ENCODE measurements at places on chromosomes 4 and X.

- DNase-seq = no peak
These were observed 3.1 kb upstream of the ELOVL6 start for GRCh38 chr4:110201502-110201901.

DNA sequence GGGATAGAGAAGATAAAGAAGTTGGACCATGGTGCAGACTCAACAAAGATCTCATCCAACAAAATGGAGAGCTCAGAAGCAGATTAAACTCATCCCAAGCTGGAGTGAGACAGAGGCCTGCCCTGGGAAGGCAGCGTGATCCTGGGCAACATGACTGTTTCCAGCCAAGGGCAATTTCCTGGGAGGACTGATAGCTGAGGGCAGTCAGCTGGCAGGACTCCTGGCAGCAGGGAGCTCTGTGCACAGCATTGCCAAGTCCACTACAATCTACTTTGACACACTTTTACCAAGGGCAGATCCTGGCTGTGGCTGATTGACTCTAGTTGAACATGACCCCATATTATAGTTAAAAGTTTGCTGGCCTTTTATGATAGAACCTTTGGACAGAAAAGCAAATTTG is 357.3 kb upstream of the RASGEF1B start:
- no peak for DNase-seq

- no peak for DNase-seq
These were observed 386.8 kb downstream of the ANKRD50 start for GRCh38 chr4:124325690-124326089.

DNA sequence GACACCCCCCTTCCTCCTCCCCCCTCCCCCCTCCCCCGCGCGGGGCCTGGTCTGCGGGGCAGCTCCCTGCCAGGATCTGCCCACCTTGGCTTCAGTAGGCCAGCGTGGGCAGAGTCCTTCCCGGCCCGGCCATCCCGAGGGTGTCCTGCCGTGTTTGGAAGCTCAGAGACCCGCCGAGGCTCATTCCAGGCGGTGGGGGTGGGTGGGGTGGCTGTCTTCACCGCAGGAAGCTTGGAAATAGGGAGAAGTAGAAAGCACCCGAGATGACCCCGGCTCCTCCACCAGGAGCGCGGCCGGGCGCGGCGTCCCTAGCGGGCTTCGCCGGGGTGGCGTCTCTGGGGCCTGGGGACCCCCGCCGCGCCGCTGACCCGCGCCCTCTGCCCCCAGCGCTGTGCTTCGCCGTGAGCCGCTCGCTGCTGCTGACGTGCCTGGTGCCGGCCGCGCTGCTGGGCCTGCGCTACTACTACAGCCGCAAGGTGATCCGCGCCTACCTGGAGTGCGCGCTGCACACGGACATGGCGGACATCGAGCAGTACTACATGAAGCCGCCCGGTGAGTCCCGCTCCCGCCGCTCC is 1.6 kb downstream of the NAT8L start:
- DNase-seq = no peak

DNA sequence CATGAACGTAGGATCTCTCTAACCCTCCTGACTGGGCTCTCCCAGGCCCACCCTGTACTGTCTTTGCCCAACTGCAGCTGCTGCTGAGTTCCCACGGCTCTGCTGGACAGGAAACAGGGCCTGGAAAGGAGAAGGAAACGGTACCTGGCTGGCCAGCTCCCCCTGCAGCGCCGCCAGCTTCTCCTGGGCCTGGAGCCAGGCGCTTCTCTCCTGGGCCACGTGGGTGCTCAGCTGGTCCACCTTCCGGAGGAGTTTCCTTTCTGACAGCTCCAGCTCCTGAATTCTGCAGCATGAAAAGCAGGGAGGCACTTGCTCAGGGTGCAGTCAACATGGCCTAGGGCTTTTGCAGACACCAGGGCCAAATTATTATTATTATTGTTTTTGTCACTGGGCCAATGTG is 6.5 kb downstream of the C4orf50 start:
- DNase-seq = no peak

GRCh38 chr4:182245541-182246215 is 2.5 kb downstream of the TENM3 start:
- DNase-seq = no peak

DNA sequence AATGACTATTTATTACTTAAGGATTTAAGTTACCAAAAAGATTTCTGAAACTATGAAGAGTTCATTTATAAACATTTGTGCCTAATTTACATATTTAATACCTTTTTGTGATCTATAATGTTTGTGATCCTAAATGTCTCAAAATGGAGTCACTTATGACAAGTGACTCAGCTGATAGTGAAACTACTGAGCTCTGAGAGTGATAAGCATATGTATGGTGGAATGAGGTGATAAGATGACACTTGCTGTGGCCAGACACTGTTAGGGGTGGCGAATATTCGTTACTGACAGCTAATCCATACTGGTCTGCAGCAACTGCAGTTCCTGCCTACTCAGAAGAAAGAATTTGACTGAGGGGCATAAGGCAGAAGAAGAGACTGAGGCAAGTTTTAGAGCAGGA is 5.5 kb upstream of the NXF3 start:
- DNase-seq = no peak

GRCh38 chrX:50812995-50813842 is 775 bp downstream of the SHROOM4 start:
- DNase-seq = no peak

DNA sequence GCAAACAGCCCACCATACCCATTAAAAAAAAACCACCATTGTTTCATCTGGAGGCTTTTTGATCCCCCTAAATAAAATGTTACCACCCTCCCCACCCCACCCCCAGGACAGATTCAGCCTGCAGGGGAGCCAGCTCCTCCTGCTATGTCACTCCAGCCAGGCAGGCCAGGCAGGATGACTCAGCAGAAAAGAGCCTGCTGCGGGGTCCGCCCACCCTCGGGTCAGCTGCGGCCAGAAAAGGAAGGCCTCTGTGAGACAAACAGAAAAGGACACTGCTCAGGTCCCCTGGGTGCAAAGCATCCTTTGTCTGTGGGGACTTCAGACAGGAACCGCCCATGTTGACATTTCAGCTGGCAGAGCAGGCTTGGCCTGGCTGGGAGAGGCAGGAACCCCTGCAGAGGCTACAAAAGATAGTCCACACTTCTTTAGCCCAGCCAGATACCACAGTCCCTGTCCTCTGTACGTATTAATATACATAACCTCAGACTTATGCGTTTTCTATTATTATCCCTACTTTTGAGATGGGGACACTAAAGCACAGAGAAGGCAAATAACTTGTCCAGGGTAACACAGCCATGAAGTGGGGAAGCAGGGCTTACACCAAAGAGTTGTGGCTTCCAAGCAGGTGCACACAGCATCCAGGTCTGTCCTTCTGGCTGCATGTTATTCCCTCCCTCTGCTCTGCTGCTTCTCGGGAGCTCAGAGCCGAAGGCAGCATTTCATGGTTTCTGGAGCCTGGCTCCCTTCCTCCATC is 147.7 kb downstream of the CPEB2 start:
- DNase-seq = peak; percentile 41

DNA sequence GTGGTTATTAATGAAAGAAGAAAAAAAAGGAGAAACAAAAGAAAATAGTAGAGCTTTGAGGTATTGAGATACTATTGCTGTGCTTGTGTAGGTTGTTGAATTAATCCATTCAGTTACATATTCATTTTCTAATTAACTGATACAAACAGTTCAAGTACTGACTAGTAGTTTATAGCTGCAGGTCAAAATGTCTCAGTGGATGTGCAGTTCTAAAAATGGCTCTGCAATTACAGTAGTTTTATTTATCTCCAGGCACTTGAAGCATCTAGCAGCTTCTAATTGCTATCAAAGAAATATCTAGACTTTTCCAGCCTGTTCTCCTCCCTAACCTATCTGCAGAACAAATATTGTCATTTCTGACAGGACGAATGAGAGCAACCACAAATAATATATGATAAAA is 1887.7 kb upstream of the PCDH7 start:
- DNase-seq = no peak

- no peak for DNase-seq
These were observed 715.0 kb downstream of the GRID2 start for GRCh38 chr4:93018806-93019205.

DNA sequence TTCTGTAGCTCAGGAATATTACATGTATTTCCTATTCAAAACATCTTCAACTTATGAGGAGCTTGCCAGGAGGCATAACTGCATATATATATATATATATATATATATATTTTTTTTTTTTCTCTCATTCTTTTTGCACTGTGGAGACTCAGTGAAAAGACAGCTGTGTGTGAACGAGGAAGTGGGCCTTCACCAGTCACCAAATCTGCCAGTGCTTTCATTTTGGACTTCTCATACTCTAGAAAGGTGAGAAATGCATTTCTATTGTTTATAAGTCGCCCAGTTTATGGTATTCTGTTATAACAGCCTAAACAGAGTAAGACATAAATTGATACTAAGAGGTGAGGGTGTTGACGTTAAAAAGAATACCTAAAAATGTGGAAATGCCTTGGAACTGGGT is 710.6 kb downstream of the TRAM1L1 start:
- no peak for DNase-seq

DNA sequence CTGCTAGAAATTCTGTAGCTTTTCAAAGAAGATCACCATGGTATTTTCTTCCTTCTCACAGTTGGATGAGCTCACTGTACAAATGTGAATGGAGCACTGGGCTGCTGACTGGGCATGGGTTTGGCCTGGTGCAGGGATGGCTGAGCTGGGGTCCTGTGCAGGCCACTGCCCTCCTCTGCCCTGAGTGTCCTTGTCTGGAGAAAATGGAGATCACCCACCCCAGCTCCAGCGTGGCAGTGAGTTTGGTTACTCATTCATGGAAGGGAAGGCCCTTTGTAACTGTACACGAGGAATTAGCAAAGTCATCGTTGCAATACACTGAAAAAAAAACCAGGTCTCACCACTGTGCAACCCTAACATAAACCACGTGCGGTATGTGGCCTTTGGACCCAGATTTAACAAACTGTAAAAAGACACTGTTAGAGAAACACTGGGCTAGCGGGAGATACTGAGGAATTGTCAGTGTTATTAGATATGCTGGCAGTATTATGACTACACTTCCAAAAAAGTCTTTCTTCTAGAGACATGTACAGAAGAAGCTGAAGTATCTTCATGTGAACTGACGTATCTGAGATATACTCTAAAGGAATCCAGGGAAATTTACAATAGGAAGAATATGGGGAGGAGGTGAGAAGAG is 16.1 kb upstream of the TBC1D14 start:
- DNase-seq = no peak

DNA sequence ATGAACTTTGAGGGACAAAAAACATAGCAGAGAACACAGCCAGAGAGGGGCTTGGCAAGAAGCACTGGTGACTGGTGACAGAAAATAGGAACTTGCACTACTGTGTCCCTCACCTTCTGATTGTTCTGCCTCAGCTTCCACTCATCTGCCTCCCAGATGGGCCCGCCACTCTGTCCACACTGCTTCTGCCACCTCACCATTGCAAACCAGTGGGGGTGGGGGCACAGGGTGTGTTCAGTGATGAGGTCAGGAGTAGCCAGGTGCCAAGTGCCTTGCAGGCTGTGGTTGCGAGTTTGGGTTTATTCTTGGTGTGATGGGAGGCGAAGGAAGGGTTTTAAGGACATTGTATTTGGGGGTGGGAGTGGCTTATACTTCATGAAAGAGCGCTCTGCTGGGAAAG is 9.1 kb upstream of the UBA1 start:
- DNase-seq = no peak

GRCh38 chrX:112025753-112026152 is 56.8 kb downstream of the TRPC5 start:
- no peak for DNase-seq

GRCh38 chrX:71367396-71367795 is 1.2 kb downstream of the TAF1 start:
- DNase-seq = no peak

DNA sequence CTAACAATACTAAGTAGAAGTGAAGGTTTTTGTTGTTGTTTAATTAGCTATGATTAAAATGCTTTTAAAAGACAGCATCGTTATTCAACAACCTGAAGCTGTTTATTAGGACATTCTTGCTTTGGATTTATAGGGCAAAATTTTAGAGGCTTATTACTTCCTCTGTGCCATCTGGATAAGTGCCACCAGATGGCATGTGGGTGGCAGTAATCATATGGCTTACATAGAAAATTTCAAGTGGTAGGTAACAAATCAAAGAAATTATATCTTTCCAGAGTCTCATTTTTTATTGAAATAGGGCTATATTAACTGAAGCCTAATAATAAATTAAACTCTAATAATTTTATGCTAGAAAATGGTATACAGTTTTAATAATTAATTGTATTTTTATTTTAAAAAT is 83.3 kb upstream of the HTR2C start:
- DNase-seq = no peak

DNA sequence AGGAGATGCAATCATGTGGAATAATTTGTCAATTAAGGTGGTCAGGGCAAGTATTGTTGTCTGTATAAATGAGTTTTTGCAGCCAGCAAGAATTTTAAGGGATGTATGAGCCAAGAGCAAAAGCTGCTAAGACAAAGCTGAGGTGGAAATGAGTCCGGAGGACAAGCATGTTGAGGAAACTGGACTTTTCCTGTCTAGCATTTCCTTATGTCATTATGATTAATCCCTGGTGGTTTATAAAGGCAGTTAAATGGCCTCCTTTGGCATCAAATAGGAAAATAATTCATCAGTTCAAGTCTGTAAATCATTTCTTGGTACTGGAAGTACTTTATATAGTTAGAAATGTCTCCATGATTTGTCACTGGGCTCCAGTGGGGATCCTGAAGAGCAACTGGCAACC is 61.6 kb upstream of the TEX13A start:
- no peak for DNase-seq

DNA sequence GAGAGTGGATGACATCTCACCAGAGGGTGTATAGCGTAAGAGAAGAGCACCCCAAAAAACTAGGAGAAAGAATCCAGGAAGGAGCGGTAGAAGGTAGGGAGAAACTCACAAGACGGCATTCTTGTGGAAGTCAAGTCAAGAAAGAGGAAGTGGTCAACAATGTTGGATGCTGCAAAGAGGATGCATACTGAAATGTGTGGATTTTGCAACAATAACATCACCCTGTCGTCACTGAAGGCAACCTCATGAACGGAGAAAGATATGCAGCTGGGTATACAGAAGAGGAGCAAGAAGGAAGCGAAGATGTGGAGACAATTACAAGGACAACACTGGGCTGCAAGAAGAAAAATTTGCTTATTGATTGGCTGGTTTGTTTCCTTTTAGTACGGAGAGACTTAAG is 11.4 kb upstream of the TAPT1 start:
- no peak for DNase-seq

- no peak for DNase-seq
These were observed 2.0 kb upstream of the PGRMC2 start for GRCh38 chr4:128289523-128290158.

- DNase-seq = no peak
These were observed 21.6 kb downstream of the CLNK start for GRCh38 chr4:10662937-10663336.

- DNase-seq = no peak
These were observed 205.4 kb upstream of the CXorf51B start for GRCh38 chrX:146604196-146604595.

Data from RWPE1 (cell line).